ENCODE measurements at places on chromosomes 6 and 20. TPM values are rescaled to one million over a fixed set of nuclear protein-coding genes. Genes with fewer than 3 reads are reported as not detected.

Gene MOCS3
- total RNA-seq, result 8.4 TPM

Gene PTGIS
- total RNA-seq, result not detected

Gene TMEM200A
- not detected for total RNA-seq

Gene PLCB4
- not detected for total RNA-seq

Gene SDCBP2
- total RNA-seq, result 0.87 TPM

Gene HRH3
- 0.10 TPM for total RNA-seq

Gene RIPPLY2
- not detected for total RNA-seq

Gene DLGAP4
- 15.2 TPM for total RNA-seq

Gene MMP24
- total RNA-seq, result 0.28 TPM

Gene POFUT1
- total RNA-seq, result 30.2 TPM

Gene FOXP4
- total RNA-seq, result 11.0 TPM

DNA sequence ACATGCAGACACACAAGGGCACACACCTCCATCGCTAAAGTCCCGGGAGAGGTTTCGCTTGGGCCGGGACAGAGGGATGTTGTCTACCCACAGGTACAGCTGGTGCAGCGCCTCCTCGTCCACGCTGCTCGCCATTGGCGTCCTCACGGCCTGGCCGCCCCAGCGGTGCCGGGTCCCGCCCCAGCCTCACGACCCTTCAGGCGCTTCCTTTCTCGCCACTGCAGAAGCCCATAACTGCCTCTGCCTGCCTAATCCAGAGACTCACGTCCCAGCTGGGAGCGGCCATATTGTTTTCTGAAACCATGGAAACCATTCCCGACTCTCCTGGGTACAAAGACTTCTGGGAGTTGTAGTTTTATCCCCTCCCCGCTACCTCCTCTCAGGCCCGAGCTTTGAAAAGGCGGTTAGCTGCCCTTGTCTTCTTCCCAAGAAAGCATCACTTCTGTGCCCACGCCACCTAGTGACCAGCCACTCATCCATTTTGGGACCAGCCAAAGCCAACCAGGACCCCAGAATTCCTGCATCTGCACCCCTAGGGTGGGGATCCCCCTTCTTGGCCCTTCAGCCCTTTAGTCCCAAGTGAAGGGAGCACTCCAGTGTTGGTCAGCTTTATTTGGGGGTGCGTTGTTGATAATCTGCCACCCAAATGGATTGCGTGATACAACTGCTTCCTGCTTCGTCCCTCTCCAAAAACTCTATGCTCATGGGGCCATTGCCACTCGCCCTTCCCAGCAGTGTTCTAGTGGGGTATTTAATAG is at the start of gene SPEF1:
SPEF1 (minus strand) TSS at position 296 of the 758 bp plus-strand sequence; CDS start at position 135, 161 bp downstream.
- DNase-seq, result peak; percentile 98

- DNase-seq, result no peak
Observed at GRCh38 chr20:44479643-44480042, 4.0 kb downstream of the TTPAL start.

DNA sequence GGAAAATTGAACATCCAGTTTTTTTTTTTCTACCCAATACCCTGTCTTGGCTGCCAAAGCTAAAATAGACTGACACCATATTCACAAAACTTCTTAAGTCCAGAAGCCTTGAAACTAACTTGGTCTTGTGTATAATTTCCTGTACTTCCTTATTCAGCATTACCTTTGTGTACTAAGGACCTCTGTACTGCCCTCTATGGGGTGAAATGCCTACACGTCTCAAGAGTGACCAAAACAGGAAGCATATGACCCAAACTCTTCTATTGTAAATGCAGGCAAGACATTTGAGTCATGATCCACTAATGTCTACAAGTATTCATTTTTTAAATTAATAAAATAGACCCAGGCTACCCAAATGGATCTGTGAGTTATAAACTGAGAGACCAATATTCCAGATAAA is 50.4 kb downstream of the HMGCLL1 start:
- DNase-seq, result peak; percentile 43

- no peak for DNase-seq
Observed at GRCh38 chr6:13457577-13457976, 29.8 kb downstream of the GFOD1 start.

GRCh38 chr6:10800810-10801209 is 37.5 kb downstream of the MAK start:
- DNase-seq, result peak; percentile 68

GRCh38 chr6:132053511-132053910 is 102.3 kb upstream of the CCN2 start:
- no peak for DNase-seq

DNA sequence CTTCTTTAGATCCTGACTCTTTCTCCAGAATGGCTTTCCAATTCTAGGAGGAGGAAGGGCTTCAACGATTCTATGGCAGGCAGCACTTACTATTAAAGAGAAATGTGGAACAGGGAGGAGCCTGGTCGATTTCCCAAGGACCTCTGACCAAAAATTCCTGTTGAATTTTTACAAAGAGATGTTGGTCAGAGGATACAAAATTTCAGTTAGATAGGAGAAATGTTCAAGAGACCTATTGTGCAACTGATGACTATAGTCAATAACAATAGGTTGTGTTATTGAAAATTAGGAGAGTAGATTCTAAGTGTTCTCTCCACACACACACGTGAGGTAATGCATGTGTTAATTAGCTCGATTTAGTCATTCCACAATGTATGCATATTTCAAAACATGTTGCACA is 130.1 kb upstream of the TNFAIP3 start:
- DNase-seq, result no peak

DNA sequence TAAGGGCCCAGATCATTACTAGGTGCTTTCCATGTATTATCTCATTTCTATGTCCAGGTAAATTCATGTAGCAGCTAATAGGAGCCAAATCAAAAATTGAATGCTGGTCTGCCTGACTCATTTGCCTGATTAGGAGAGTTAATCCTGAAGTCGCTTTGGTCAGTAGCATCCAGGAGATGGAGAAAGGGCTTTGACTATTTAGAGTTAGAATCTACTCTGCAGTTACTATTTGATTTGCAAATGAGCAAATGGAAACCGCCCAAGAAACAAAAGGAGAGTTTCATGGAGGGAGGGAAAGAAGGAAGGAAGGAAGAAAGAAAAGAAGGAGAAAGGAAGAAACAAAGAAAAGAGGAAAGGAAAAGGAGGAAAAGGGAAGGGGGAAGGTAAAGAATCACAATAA is 539.6 kb upstream of the MMS22L start:
- no peak for DNase-seq

DNA sequence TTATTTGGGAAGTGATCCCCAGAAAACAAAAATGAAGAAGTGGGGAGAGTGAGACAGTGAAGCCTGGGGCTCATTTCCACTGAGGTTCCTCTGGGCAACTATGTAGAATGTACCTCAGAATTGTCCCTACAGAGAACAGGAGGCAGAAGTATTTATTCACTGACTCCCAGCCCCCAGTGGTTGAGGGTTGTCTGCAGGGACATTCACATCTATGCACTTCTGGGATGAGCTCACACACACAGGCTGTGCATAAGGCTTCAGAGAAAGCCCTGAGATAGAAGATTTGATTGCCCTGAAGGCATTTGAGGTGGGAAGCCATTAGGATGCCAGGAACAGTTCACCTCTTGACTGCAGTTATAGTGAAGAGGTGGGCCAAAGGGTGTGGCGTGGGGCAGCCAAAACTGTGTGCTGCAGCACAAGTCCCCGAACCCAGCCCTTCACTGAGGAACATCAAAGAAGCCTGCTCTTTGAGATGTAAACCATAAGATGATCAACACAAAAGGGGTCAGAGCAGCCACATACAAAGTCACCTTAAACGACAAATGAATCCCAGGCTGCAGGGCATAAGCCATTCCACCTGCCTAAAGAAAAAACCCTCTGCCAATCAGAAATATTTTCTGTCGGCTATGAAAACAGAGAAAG is 853.8 kb upstream of the FLRT3 start:
- DNase-seq, result no peak

GRCh38 chr20:40317156-40317790 is 371.8 kb downstream of the MAFB start:
- DNase-seq, result no peak

DNA sequence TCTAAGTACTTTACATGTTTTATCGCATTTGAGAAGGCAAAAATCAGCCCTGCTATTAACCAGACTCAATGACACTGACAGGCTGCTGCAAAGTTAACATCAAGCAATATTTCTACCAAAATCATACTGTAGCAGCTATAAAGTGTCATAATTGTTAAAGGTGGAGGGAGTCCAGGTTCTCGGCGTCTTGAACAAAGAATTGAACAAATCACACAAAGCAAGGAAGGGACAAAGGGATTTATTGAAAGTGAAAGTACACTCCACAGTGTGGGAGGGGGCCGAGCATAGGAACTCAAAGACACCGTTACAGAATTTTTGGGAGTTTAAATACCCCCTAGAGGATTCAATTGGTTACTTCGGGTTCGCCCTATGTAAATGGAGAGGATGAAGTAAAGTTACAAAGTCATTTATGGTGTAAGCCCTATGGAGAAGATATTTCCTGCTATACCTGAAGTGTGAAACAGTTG is 12.9 kb upstream of the ZNF391 start:
- no peak for DNase-seq

GRCh38 chr20:57667924-57668782 is 41.7 kb downstream of the PMEPA1 start:
- DNase-seq, result no peak

GRCh38 chr20:61146023-61146422 is 106.0 kb upstream of the CDH4 start:
- DNase-seq, result no peak

DNA sequence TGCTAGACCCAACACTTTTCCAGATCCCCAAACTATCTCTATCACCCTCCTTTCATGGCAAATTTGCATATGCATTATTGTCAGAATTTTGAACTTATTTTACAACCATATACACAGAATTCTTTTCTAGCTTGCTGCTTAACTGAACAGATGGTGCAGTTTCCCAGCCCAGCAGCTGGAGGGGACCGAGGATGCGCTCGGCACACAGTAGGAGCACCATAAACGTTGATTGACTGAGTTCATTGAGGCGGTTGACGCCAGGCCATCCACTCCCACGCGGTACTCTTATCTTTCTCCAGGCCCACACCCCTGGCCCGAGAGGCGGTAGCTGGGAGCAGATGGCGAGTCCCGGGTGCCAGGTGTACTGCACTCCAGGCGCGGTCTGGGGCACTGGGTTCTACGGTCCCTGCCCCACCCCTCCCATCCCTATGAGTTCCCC is 6.8 kb upstream of the SOX4 start:
- DNase-seq, result no peak

DNA sequence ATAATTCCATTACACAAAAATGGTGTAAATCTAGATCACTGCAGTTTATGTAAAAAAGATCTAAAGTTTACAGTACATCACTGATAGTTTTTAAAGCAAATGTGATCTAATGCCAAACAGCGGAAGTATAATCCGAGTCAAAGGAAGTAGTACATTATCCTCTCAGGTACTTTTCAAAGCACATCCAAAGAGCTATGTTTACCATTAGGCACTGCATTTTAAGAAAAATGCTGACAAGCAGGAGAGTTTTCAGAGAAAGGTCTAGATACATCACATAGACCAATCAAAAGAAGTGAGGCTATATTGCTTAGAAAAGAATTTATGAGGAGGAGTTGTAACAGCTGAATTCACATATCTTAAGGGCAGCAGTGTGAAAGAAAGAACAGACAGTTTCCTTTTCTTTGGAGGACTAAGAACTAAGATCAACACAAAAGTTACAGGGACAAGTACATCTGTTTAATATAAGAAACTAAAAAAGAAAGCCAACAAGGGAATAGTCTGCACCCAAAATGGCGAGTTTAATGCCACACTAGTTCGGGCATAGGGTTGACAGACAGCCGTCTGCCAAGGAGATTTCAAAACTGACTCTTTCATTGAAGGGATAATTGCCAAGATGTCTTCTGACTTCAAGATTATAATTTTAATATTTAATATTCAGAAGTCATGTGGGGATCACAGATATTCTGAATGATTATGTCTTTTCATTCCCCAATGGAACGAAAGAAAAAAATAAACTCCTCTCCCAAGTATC is 1.4 kb downstream of the ZNF184 start:
- no peak for DNase-seq

- peak; percentile 73 for DNase-seq
Observed at GRCh38 chr20:43959079-43959919, 44.6 kb downstream of the TOX2 start.

DNA sequence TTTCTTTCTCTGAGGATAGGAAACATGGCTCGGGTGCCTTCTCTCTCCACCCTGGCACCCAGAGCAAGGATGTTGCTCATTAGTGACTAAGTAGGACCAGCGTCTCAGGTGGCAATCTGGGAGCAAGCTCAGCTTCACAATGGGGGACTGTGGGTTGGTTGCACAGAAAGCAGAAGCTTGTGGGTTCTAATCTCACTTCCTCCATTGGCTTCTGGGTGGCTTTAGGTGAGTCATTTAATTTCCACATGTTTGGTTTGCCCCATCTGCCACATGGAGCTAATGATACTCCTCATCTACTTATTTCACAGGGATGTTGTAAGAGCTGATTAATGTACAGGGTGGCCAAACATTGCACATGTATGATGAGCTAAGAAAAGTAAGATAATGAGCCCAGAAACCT is 54.8 kb upstream of the AKIRIN2 start:
- no peak for DNase-seq

Measured in HepG2 (cell line).